Activated CD8-positive, alpha-beta T cell treated with anti-CD3 and anti-CD28 coated beads, Interleukin-2, amount 10 ng/mL, durations not matched to agents 7 days and 5 days (primary cell): ENCODE measurements at places on chromosomes 13 and 19. TPM values are rescaled to one million over a fixed set of nuclear protein-coding genes. Genes with fewer than 3 reads are reported as not detected.

DNA sequence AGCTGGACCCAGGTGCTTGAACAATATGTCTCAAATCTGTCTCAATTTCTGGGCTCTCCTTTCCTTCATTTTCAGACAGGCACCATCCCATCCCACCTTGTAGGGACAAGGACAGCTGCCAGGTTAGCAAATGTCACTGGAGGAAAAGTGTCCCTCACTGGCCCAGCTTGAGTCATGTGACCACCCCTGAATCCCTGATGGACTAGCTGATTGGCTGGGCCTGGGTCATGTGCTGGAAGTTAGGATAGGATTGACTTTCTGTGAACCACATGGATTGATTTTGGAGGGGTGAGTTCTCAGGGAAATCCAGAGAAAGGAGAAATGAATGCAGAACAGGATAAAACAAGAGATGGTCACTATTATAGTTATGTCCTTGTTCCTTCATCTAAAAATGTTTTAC lies 28.2 kb upstream of the FXYD3 start:
- peaks cover 12% of the 10 kb centered on the region for H3K4me1 ChIP-seq
- no peaks in the 10 kb centered on the region for H3K27me3 ChIP-seq
- no peak for DNase-seq
- no peak overlapping the region for H3K27ac ChIP-seq
- H3K36me3 ChIP-seq, result no peaks in the 10 kb centered on the region

DNA sequence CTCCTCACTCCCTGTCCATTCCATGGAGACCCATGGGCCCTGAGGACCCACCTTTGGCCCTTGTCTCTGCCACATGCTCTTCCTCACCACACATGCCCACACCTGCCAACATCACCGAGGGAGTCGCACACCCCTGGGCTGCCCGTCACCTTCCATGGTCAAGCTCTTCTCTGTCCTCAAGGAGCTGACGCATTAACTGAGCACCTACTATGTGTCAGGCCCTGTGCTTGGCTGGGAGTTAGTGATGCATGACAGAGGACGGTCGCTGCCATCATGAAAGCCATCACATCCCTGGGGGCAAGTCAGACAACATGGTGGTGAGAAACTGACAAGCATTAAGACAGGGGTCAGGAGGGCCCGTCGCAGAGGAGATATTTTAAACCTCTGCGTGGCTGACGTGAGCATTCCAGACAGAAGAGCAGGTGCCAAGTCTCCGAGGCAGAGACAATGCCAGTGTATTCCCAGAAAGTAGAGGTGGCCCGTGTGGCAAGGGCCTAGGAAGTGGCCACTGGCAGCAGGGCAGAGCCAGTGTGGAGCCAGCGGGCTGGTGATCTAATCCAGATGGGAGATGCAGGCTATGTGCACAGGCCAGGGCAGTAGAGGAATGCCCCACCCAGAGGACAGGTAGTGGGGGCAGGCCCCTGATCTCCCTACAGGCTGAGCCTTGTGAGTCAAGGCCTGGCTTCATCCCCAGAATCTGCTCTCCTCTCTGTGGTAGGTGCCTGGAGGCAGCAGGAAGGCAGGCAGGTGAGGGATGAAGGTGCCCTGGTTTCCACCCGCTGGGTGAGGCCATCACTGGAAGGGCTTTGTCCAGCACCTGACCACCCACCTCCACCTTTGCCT lies 21.2 kb downstream of the ELAVL1 start:
- H3K36me3 ChIP-seq, result peaks cover 41% of the 10 kb centered on the region
- DNase-seq, result no peak
- no peaks in the 10 kb centered on the region for H3K27me3 ChIP-seq
- no peak overlapping the region for H3K27ac ChIP-seq

DNA sequence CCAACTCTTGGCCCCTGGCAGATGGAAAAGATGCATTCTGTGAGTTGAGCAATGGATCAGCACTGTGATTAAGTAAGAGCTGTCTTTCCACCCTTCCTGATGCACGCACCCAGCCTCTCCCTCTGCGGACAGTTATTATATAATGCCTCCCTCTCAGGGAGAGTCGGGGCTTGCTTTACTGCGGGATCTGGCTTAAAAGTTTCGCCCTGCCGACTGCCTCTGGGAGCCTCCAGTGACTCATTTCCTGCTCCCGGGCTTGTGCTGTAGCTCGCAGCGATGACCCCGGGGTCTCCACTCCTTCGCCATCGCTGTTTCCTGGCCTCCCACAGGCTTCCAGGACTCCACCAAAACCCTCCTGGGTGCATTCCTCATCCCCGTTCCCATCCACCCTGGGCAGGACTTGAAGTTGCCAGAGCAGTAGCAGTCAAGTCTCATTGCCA lies 107.4 kb upstream of the SLC7A1 start:
- peaks cover 30% of the 10 kb centered on the region for H3K27me3 ChIP-seq
- H3K4me3 ChIP-seq, result no peak overlapping the region
- H3K4me1 ChIP-seq, result no peaks in the 10 kb centered on the region
- no peak overlapping the region for H3K27ac ChIP-seq

GRCh38 chr13:25062479-25062878 lies 33.5 kb upstream of the PABPC3 start:
- no peaks in the 10 kb centered on the region for H3K4me1 ChIP-seq
- no peak overlapping the region for H3K4me3 ChIP-seq
- DNase-seq, result no peak
- H3K36me3 ChIP-seq, result no peaks in the 10 kb centered on the region
- peaks cover 12% of the 10 kb centered on the region for H3K27me3 ChIP-seq
- H3K27ac ChIP-seq, result no peak overlapping the region

- H3K27me3 ChIP-seq, result no peaks in the 10 kb centered on the region
- H3K4me1 ChIP-seq, result peaks cover 21% of the 10 kb centered on the region
- DNase-seq, result no peak
- H3K4me3 ChIP-seq, result peak overlapping the region; percentile 85
- H3K36me3 ChIP-seq, result peaks cover 17% of the 10 kb centered on the region
- peak overlapping the region; percentile 77 for H3K27ac ChIP-seq
These were observed 425 bp upstream of the COLGALT1 start for GRCh38 chr19:17554968-17555479.

DNA sequence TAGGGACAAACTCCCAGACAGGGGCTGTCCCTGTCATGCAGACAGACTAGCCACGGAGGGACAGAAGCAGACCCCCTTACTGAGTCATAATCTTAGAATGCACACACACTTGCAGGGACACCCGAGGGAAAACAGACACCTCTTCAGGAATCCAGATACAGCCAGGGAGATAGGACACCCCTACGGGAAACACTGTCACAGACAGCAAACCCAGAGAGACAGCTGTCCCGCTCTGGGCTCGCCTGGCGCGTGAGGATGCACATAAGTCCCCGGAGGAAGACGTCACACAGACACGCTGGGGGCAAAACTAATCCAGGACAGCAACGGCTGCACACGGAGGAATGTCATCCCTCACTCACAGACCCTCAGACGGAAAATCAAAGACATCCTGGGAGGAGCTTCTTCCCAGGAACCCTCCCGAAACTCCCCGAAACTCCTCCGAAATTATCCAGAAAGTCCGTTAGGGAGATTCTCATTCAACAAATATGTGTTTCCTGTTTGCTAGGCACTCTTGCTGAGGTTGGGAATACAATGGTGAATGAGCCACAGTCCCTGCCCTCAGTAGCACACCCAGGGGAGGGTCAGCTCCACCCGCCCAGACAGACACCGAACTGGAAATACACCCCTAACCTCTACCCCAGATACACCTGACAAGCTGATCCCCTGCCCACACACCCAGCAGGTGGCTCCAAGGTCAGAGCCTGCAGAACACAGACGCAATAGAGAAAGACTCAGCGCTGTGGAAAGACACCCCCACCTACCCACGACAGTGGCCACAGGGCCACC lies 15.2 kb upstream of the TOMM40 start:
- H3K27ac ChIP-seq, result no peak overlapping the region
- DNase-seq, result no peak
- no peaks in the 10 kb centered on the region for H3K36me3 ChIP-seq
- H3K4me1 ChIP-seq, result peaks cover 15% of the 10 kb centered on the region
- no peaks in the 10 kb centered on the region for H3K27me3 ChIP-seq

DNA sequence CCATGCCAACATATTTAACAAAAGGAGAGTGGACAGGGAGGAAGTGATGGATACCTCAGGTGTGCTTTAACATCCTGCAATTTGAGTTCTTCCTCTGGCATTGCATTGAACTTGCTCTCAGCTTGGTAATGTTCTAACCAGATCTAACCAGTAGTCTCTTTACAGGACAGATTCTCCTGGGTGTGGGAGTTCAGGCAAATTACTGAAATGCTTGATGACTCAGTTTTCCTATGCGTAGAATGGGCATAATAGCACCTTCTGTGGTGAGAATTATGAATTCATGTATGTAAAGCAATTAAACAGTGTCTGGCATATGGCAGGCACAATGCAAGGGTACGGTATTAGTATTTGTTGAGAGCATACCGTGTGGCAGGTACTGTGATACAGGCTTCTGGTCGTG lies 3.6 kb downstream of the AKAP11 start:
- no peaks in the 10 kb centered on the region for H3K27me3 ChIP-seq
- H3K4me3 ChIP-seq, result no peak overlapping the region
- peaks cover 58% of the 10 kb centered on the region for H3K4me1 ChIP-seq
- H3K27ac ChIP-seq, result peak overlapping the region; percentile 44
- peaks cover 26% of the 10 kb centered on the region for H3K36me3 ChIP-seq

GRCh38 chr13:113635709-113636108 lies 22.3 kb downstream of the ATP4B start:
- H3K27ac ChIP-seq, result no peak overlapping the region
- H3K27me3 ChIP-seq, result no peaks in the 10 kb centered on the region
- peaks cover 21% of the 10 kb centered on the region for H3K4me1 ChIP-seq
- H3K36me3 ChIP-seq, result peaks cover 78% of the 10 kb centered on the region
- H3K4me3 ChIP-seq, result no peak overlapping the region

- no peaks in the 10 kb centered on the region for H3K36me3 ChIP-seq
- H3K27me3 ChIP-seq, result no peaks in the 10 kb centered on the region
- DNase-seq, result no peak
- no peak overlapping the region for H3K4me3 ChIP-seq
These were observed 200.2 kb downstream of the MTUS2 start for GRCh38 chr13:29020314-29020713.

- H3K36me3 ChIP-seq, result peaks cover 27% of the 10 kb centered on the region
- DNase-seq, result no peak
- H3K4me1 ChIP-seq, result peaks cover 59% of the 10 kb centered on the region
- H3K4me3 ChIP-seq, result peak overlapping the region; percentile 78
- no peaks in the 10 kb centered on the region for H3K27me3 ChIP-seq
These were observed 1.2 kb upstream of the GRAMD1A start for GRCh38 chr19:34998777-34999497.

GRCh38 chr13:110868720-110869119 lies 46.1 kb downstream of the ANKRD10 start:
- no peak overlapping the region for H3K4me3 ChIP-seq
- no peak for DNase-seq
- H3K4me1 ChIP-seq, result peaks cover 11% of the 10 kb centered on the region
- H3K27me3 ChIP-seq, result peaks cover 36% of the 10 kb centered on the region
- no peak overlapping the region for H3K27ac ChIP-seq
- H3K36me3 ChIP-seq, result no peaks in the 10 kb centered on the region

DNA sequence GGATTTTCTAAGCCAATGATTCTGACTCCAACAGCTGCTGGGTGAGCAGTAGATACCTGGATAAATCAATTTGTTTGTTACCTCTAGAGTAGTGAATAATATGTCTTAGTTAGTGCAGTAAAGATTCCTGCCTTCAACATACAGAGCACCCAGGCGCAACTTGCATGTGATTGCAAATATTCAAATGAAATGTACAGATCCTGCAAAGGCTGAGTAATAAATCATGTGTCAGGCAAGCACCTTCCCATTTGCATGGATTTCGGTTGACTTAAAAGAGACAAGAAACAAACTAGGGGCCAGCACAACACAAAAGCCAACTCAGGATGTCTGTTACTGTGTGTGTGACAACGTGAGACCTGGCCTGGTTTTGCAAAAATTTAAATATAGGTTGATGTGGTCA lies 79.7 kb downstream of the TNFSF11 start:
- H3K27me3 ChIP-seq, result peaks cover 46% of the 10 kb centered on the region
- no peak overlapping the region for H3K27ac ChIP-seq
- DNase-seq, result no peak
- no peaks in the 10 kb centered on the region for H3K36me3 ChIP-seq

DNA sequence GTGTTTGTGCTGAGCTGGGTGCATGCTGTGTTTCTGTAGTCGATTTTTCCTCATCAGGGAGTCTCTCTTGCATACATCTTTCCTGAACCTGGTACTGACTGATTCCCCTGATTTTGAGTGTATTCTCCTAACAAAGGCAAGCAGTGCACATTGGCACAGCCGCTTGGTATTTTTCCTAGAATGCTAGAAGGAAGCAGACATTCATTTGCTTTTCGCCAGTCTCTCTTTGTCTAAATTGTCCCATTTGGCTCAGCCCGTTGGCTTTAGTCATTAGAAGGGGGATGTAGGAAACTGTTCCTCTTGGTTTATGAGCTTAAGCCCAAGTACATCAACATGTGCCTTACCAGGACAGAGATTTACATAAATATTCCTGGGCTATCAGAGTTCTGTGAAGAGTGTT lies 266.1 kb upstream of the TMTC4 start:
- no peak overlapping the region for H3K4me3 ChIP-seq
- H3K27me3 ChIP-seq, result peaks cover 6% of the 10 kb centered on the region
- H3K36me3 ChIP-seq, result no peaks in the 10 kb centered on the region
- no peak for DNase-seq
- no peak overlapping the region for H3K27ac ChIP-seq

GRCh38 chr19:4136680-4137088 lies 12.8 kb upstream of the MAP2K2 start:
- no peak overlapping the region for H3K4me3 ChIP-seq
- no peak for DNase-seq
- H3K36me3 ChIP-seq, result no peaks in the 10 kb centered on the region
- no peak overlapping the region for H3K27ac ChIP-seq
- H3K27me3 ChIP-seq, result peaks cover 3% of the 10 kb centered on the region

DNA sequence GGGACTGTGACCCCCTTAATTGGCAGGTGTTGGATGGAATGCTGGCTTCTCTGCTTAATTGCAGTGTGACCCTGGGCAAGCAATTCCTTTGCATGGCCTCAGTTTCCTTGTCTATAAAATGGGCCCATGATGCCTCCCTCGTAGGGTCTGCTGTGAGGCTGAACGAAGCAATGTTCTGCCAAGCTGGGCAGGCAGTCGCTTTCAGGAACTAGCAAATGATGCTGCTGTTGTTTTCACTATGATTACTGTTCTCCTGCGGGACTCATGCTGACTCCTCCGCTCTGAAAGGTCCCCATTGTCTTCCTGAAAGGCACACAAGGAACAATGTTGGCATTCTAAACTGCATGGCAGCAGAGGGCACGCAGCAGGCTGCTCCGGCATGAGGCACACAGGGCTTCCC lies 6.8 kb downstream of the BICRA start:
- H3K4me3 ChIP-seq, result no peak overlapping the region
- H3K27me3 ChIP-seq, result no peaks in the 10 kb centered on the region
- H3K36me3 ChIP-seq, result peaks cover 8% of the 10 kb centered on the region
- DNase-seq, result no peak
- peaks cover 15% of the 10 kb centered on the region for H3K4me1 ChIP-seq

DNA sequence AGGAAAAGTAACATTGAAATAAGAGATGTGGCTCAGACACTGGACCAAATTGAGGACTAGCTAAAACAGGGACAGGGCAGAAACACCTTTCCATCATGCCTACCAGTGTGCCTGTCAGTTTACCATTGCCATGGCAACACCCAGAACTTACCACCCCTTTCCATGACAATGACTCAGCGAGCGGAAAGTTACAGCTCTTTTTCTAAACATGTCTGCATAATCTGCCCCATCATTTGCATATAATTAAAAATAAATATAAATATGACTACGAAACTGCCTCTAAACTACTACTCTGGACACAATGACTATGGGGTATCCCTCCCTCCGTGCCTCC lies 96.0 kb downstream of the UBL3 start:
- no peaks in the 10 kb centered on the region for H3K36me3 ChIP-seq
- peaks cover 11% of the 10 kb centered on the region for H3K4me1 ChIP-seq
- DNase-seq, result no peak

Gene APLP1
- total RNA-seq, result 0.87 TPM

Gene PRODH2
- not detected for total RNA-seq

Gene FAM98C
- 21.0 TPM for total RNA-seq

Gene OR7G3
- not detected for total RNA-seq

Gene ATP5F1D
- total RNA-seq, result 222 TPM
